ENCODE measurements at places on chromosomes 12 and 14.
A peak's percentile ranks its signal among the peaks of the same experiment; 100 is the strongest.

GRCh38 chr14:77203611-77204458 lies 22.2 kb downstream of the TMEM63C start:
- no peak for DNase-seq

DNA sequence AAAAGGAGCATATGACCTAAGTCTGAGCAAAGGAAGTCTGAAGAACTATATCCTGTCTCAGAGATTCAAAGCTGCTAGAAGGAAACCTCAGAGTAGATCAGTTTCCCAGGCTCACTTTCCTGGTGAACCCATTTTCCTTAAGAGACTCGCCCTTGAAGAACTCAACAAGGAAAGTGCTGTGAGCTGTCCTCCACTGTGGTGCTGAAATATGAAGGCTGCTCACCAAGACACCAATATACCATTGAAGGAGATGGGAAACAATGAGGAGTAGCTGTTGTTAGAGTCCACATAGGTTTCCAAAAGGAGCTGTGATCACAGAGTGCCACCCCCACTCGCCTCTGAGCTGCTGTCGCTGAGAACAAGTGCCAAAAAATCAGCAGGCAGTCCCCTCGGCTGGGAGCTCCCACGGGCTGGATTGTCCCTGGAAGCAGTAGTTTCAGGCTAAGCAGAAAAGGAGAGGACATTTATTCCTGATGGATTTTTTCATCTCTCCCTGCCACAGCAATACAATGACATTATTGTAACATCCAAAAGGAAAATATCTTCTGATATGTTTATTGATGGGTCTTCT lies 282.1 kb downstream of the RPS29 start:
- DNase-seq: no peak

- DNase-seq: no peak
Measured at GRCh38 chr14:43795600-43796228, 711.4 kb downstream of the FSCB start.

- no peak for DNase-seq
Measured at GRCh38 chr14:54713379-54713778, 146.5 kb downstream of the SAMD4A start.

DNA sequence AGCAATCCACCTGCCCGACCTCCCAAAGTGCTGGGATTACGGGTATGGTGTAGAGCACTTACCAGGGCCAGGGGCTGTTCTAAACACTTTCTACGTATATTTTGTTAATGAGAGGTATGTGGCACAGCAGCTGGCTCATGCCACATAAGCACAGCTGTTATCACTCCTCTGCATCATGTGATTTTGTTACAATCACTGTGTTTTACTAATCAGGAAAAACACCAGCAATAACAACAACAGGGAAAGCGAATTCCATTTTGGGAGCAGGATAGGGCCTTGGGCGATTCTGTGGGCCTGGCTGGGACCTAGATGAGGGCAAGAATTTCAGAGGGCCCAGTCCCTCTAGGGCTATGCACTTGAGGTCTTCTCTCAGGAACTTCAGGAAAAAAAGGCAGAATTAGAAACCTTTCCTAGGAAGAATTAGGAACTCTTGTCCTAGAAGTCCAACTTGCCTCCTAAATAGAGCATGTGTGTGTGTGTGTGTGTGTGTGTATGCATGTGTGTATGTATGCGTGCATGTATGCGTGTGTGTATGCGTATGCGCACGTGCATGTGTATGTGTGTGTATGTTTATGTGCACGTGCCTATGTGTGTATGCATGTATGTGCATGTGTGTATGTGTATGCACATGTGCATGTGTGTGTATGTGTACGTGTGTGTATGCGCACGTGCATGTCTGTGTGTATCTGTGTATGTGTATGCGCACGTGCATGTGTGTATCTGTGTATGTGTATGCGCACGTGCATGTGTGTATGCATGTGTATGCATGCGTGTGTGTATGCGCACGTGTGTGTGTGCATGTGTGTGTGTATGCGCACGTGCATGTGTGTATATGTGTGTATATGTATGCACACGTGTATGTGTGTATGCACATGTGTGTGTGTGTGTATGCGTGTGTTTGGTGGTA lies 41.8 kb upstream of the CORO1C start:
- no peak for DNase-seq

GRCh38 chr12:93234641-93235040 lies 143.1 kb upstream of the NUDT4 start:
- DNase-seq: no peak

- DNase-seq: peak; percentile 77
Measured at GRCh38 chr12:48890657-48891418, 25.2 kb upstream of the RND1 start.

- DNase-seq: no peak
Measured at GRCh38 chr12:386651-387050, 2.5 kb downstream of the KDM5A start.

DNA sequence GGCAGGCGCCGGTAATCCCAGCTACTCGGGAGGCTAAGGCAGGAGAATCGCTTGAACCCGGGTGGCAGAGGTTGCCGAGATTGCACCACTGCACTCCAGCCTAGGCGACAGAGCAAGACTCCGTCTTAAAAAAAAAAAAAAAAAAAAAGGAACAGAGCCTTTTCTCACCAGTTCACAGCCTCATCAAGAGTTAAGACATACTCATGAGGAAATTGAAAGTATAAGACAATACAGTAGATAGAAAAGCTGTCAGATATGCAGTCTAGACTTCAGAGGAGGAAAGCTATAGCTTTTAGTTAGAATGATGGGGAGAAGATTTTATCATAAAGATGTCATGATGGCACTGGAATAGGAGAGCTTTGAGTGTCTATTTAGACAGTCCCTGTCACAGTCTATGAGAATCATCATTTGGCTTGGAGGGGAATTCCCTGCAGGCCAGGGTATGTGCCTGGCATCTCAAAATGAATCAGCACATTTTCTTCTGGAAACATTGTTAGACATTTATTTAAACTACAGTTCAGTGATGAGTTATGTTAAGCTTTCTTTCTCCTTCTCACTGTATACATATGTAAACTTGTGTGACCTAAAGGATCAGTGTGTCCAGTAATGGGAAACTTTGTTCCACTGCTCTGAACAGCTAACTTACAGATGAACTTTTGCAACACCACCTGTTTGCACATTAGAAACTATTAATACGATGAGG lies 2.9 kb upstream of the RAB35 start:
- DNase-seq: peak; percentile 31

DNA sequence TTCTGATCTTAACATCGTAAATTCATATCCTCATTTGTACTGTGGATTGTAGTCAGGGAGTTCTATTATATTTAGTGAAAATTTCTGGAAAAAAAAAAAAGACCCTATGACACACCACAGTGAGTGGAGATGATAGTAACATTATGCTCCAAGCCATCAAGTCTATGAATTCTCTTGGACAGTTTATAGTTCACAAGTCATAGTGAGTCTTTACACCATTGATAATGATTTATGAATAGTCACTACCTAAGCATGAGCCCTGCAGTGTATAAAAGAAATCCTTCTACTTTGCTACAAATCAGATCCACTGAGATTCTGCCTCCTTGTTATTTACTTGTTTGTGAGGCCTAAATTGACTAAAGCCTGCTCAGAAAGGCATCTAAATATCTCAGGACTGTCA lies 772.2 kb upstream of the NOVA1 start:
- DNase-seq: no peak

DNA sequence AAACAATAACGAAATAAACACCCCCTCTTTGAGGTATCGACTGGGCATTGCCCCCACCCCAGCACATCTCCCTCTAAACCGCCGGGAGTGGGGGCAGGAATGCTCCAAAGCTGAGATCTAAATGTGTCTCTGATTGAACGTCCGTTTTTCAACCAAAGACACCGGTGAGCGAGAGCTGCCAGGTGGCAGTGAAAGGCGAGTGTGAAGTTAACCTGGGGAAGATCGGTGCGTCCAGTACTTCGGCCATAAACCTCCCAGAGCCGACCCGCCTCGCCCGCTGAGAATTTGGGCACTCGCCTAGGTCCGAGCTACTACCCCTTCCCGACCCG lies 625 bp downstream of the ANGEL1 start:
- peak; percentile 9 for DNase-seq

Measured in CD4-positive, alpha-beta T cell treated with Interleukin-12 subunit alpha and Interleukin-12 subunit beta, for 1 hour (primary cell).